Testis (tissue), 5 donors: ENCODE measurements at places on chromosomes 2 and 18.

GRCh38 chr2:27765621-27766286 is 5.8 kb upstream of the MRPL33 start:
- peak; percentile 72 for DNase-seq

DNA sequence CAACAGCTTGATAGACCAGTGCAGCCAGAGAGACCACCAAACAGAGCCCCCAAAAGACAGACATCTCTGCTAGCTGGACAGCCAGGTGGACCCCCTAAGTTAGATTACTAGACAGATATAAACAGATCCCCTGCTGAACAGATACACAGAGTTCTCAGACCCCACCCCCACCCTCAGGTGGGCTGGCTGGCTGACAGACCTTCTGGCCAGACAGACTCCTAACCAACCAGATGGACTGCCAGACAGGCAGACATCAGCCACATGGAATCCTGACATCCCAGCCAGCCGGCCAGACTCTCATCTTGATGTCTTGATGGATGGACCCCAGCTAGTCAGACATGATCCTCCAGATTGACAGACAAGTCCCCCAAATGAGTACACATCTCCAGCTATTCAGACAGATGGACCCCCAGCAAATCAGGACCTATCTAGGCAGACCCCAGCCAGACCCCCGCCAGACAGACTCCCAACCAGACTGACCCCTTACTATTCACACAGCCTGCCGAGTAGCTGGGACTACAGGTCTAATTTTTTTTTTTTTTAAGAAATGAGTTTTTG is 18.0 kb downstream of the PTPN18 start:
- no peak for DNase-seq

GRCh38 chr2:30626397-30626796 is 179.4 kb downstream of the LCLAT1 start:
- DNase-seq, result no peak

DNA sequence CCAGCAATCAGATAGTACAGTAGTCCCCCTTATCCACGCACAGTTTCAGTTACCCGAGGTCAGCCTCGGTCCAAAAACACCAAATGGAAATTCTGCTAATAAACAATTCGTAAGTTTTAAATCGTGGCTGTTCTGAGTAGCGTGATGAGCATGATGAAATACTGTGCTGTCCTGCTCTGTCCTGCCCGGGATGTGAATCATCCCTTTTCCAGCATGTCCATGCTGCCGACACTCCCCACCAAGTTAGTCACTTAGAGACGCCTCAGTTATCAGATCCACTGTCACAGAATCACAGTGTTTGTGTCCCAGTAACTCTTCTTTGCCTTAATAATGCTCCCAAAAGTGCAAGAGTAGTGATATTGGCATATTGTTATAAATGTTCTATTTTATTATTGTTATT is 62.1 kb downstream of the MEX3C start:
- no peak for DNase-seq

- DNase-seq, result peak; percentile 87
Measured at GRCh38 chr2:227884511-227884947, 13.1 kb downstream of the DAW1 start.
